Endothelial cell (in vitro differentiated cells): ENCODE measurements at places on chromosomes 5 and 9. TPM values are rescaled to one million over a fixed set of nuclear protein-coding genes. Genes with fewer than 3 reads are reported as not detected.

DNA sequence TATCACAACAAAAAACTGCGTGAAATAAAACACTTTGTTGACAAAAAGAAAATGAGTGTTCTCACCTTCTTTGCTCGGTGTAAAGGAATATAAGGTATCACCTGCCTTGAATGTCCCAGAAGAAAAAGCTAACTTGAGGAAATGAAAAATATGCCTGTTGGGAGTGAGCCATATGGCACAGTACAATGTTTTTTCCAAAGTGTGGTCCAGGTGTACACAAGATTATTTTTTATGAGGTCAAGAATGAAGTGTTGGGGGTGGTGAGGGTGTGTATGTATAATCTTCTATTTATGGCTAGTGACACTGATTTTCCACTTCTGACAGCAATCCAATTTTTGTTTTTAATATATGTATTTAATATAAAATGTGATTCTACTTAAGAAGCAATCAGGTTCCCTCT, 134.4 kb downstream of the RFX3 start:
- DNase-seq: no peak

DNA sequence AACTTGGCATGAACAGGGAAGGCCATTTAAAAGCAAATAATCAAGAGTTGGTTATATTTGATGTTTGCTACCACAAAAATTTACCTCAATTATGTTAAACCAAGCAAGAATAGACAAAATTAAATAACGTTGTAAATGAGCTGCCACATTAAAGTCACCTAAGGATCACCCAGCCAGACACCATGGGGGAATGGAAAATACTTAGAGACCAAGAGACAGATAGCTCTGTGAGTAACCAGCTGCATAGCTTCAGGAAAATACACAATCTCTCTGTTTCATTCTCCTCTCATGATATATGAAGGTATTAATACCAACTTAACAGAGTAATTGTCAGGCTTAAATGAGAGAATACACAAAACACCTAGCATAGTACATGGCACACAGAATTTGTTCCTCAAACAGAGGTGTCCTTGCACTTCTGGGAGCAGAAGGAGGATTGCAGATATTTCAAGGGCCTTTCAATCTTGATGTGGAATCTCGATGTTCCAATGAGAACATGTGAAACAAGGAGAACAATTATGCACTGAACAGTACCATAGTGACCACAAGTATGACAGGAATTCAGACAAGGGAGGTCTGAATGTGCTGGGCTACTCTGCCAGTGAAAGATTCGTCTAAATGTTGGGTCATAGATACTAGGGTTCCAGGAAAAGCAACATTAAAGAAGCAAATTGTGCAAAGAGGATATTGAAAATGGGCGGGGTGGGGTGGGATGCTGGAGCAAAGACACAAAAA, 18.6 kb downstream of the JAKMIP2 start:
- no peak for DNase-seq

The ENDOG gene
- 8.1 TPM for total RNA-seq

The TUSC1 gene
- 3.8 TPM for total RNA-seq

GRCh38 chr9:70486127-70486526, 71.7 kb upstream of the KLF9 start:
- DNase-seq: no peak

DNA sequence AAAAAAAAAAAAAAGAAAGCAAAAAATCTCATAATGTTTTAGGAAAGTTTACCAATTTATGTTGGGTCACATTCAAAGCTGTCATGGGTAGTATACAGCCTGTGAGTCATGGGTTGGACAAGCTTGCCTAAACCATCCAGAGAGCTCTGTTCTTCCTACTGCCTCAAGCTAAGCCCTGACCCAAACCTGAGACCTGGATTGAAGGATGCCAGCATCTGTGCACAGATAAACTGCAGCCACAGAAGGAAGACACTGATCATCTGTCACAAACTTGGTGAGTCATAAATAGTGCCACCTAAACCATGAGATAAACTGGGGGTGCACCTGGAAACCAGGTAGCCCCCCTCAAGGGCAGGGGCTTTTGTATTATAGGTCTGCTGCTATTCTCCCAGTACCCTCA, 31.0 kb downstream of the CSF2 start:
- DNase-seq: no peak

DNA sequence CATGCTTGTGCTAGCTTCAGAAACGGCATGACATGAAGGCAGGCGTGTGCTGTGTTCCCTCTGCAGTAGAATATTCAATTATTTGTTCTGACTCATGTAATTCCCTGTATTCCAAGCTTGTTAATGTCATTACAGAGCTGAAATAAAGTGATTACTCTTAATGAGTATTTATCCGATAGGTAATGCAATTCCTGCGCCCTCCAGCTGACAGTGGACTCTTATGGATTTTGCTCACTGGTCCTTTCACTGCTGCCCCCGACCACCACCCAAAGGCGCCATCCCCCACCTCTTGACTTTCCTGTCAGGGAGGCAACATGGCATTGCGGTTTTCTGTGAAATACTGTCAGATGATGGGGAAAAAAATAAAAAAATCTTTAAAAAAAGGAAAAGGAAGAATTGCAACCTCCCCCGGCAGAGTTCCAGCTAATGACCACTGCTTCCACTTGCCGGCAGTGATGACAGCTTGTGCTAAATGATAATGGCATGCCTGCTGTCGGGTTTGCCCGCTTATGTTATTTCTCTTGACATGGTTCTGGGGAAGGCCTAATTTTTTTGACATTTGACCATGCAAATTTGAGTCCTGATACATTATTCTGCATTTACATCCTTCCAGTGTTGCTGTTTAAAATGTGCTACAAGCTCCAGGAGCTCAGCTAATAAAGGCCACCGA, 335.3 kb upstream of the ADAMTS16 start:
- no peak for DNase-seq

DNA sequence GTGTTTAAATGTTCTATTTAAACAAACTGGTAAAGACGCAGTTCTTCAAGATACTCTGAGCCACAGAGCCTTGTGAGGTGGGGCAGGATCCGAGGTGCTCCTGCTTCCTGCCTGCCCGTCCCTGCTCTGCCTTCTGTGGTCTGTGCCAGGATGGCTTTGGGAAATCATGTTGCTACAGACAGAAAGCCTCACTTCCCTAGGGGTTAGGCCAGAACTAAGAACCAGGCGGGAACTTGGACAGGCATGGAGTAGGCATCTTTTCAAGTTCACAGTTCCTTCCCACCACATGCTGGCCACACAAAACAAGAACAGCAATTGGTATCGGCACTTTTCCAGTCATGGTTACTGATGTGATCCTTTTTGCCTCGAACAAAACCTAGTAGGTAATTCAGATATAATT, 67.7 kb upstream of the SPOCK1 start:
- DNase-seq: no peak

DNA sequence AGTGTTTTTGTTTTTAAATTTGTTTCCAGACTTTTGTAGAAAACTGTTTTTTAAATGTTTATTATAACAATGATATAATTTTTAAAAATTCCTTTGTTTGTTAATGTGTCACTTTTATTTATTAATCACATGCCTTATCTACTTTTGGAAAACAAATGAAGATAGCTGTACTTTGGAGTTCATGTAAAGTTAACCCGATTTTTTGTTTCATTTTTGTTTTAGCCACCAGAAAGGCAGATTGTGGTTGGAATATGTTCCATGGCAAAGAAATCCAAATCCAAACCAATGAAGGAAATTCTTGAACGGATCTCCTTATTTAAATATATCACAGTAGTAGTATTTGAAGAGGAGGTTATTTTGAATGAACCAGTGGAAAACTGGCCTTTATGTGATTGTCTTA, 13.1 kb downstream of the PPIP5K2 start:
- DNase-seq: no peak

DNA sequence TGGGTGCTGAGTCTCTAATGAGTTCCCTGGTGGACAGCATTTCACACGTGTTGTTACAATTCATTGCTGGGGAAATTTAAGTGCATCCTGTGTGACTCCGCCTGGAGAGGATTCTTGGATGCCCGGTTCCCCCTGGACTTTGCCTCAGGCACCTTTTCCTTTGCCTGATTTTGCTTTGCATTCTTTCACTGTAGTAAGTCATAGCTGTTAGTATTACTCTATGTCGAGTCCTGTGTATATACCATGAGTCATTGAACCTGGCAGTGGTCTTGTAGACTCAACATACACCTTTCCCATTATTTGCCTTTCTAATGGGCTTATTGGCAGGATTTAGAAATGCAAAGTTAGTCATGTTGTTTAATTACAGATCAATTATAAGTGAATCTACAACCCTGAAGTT, 81.9 kb upstream of the DHFR start:
- DNase-seq: no peak

GRCh38 chr5:172188033-172188892, at the start of gene STK10:
Gene STK10 (minus strand): TSS chr5:172188224. CDS start chr5:172188042, 182 bp downstream.
- peak; percentile 95 for DNase-seq

The PHF24 gene
- 0.13 TPM for total RNA-seq

The MYORG gene
- total RNA-seq: 77.0 TPM

The MPDZ gene
- 97.0 TPM for total RNA-seq

The PDCD1LG2 gene
- total RNA-seq: not detected

DNA sequence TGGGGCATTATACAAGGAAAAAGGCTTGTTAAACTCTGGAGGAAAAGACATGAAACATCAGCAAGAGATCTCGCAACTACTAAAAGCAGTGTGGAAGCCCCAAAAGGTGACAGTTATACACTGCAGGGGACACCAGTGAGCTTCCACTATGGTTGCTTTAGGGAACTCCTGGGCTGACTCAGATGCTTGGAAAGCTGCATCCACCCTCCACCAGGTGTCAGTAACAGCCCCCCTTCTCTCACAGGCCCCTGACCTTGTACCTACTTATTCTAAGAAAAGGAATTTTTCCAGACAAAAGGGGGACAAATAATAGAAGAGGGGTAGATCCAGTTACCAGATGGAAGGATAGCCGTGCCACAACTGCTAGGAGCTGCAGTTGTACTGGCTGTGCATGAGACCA, 154.4 kb upstream of the COX7C start:
- no peak for DNase-seq

DNA sequence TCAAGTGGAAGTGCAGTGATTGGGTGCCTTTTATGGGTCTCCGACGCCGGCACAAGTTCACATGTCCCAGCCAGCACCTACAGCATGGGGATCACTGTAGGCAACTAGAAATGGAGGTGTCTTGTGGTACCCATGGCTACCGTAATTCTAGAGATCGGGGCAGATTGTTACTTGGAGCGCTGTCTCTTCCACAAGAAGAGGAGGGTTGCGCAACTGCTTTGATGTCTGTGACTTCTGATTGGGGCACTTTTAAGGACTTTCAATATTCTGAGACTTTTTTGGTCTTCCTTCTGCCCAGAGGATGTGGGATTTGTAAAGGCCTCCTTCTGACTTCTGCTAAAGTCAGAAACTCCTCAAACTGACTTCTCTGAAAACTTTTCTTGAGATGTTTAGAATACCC, 41.9 kb downstream of the GLRX start:
- DNase-seq: no peak

- no peak for DNase-seq
These were observed 116.6 kb upstream of the HMHB1 start for GRCh38 chr5:143695244-143695864.

DNA sequence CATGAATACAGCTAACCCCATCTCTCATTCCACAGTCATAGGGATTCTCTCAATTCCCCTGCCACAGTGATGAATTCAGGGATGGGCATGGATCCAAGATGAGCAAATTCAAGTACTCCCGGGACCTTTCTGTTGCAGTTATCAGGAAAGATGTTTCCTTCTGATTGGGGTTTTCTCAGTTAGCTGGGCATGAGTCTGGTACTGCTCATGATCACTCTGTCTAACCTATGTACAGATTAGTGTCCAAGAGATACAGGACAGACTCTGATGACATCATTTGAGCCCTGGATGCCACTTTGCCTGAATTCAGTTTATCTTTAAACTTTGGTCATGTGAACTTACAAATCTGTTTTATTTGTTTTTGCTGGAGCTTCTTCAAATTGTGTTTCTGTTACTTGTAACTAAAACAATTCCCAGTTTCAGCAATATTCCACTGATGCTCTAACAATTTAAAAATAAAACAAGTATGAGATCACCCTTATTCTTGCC, 257.7 kb upstream of the KLF9 start:
- DNase-seq: no peak

- DNase-seq: no peak
These were observed 206.8 kb downstream of the SAXO1 start for GRCh38 chr9:18826248-18826647.

GRCh38 chr9:124975131-124975530, 34.2 kb upstream of the GOLGA1 start:
- no peak for DNase-seq

The FAM78A gene
- total RNA-seq: 73.4 TPM

The CBY3 gene
- not detected for total RNA-seq

- no peak for DNase-seq
These were observed 47.8 kb downstream of the WWC1 start for GRCh38 chr5:168339109-168339771.

The PRR7 gene
- 0.97 TPM for total RNA-seq

The COL15A1 gene
- 24.0 TPM for total RNA-seq

The MTRR gene
- total RNA-seq: 28.4 TPM

DNA sequence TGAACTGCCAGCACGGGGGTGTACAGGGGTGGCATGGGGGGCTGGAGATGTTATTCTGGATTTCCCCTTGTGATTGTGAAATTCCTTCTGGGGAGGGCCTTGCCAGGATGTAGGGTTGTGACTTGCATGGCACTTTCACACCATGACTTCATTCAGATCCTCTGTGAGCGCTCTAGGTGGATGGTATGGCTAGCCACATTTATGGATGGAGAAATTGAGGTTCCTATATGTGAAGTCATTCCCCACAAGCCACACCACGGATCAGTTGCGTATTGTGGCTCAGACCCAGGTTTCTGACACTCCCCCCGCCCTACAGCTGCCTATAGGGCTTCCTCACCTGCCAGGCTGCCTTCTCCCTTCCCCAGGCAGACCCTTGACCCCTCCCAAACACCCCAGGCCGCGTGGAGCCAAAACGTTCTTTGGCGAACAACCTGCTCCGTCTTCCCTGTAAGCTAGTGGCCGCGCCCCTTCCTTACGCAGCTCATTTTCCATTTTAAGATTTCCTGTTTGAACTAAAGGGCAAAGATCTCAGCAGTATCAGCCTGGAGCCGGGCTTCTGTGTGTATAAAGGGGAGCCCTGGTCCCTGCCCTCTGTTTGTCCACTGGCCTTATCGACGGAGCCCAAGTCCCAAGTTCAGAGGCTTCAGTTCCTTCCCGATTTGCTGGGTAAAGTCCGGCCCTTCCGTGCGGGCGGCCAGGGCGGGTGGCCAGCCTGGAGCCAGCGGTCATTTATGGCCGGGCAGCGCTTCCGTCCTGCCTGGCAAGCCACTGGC, 97.8 kb upstream of the KLF4 start:
- DNase-seq: no peak

- DNase-seq: no peak
These were observed 30.4 kb downstream of the RNF145 start for GRCh38 chr5:159178978-159179377.
